Cardiac atrium fibroblast (primary cell): ENCODE measurements at places on chromosomes 2 and 18. TPM values are rescaled to one million over a fixed set of nuclear protein-coding genes. Genes with fewer than 3 reads are reported as not detected.

FOXD4L1 gene
- total RNA-seq: 0.16 TPM in 1 of 2 replicates, not detected in the other

MBD1 gene
- 43.7 and 50.7 TPM in 2 replicates for total RNA-seq

CDK15 gene
- total RNA-seq: not detected in 2 replicates

REG3G gene
- total RNA-seq: not detected in 2 replicates

HNRNPA3 gene
- 17.9 and 22.8 TPM in 2 replicates for total RNA-seq

KCNK3 gene
- under 0.01 TPM in 1 of 2 replicates, not detected in the other for total RNA-seq

PDE11A gene
- total RNA-seq: not detected in 2 replicates

MYL12A gene
- total RNA-seq: 699 and 931 TPM in 2 replicates

OXER1 gene
- total RNA-seq: not detected in 2 replicates

SPC25 gene
- total RNA-seq: 2.0 and 2.1 TPM in 2 replicates
